ENCODE measurements at places on chromosomes 2 and 18. TPM values are rescaled to one million over a fixed set of nuclear protein-coding genes. Genes with fewer than 3 reads are reported as not detected.

DNA sequence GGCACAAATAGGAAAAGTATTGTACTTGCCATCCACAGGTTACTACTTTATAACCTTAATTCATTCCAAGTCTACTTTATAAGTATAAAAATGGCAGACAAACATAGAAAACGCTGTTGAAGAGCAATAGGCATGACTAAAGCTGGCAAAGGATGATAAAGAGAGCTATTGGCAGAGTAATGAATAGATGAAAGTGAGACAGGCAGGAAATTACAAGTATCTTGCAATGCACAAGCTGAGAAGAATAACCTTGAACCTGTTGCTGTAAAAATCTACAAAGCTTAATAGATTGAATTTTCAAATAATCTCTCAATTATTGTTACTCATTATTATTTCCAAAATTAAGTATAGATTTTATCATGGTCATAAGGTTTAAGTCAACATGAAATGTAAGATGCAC lies 8.8 kb downstream of the PELI1 start:
- no peak for DNase-seq

- DNase-seq, result no peak
Measured at GRCh38 chr18:55090564-55091188, 131.4 kb upstream of the CCDC68 start.

GRCh38 chr2:198807131-198807530 lies 650.6 kb downstream of the SATB2 start:
- no peak for DNase-seq

GRCh38 chr2:86790676-86791572 lies at the start of gene CD8A:
Gene CD8A, minus strand, starts transcription at chr2:86790913. Its CDS starts 88 bp downstream, at chr2:86790825.
- peak; percentile 85 for DNase-seq

AKAIN1 gene
- not detected for total RNA-seq

GRCh38 chr2:18149660-18150246 lies 271.3 kb downstream of the KCNS3 start:
- no peak for DNase-seq

GRCh38 chr2:9286554-9287399 lies 80.2 kb downstream of the ASAP2 start:
- DNase-seq, result no peak

DNA sequence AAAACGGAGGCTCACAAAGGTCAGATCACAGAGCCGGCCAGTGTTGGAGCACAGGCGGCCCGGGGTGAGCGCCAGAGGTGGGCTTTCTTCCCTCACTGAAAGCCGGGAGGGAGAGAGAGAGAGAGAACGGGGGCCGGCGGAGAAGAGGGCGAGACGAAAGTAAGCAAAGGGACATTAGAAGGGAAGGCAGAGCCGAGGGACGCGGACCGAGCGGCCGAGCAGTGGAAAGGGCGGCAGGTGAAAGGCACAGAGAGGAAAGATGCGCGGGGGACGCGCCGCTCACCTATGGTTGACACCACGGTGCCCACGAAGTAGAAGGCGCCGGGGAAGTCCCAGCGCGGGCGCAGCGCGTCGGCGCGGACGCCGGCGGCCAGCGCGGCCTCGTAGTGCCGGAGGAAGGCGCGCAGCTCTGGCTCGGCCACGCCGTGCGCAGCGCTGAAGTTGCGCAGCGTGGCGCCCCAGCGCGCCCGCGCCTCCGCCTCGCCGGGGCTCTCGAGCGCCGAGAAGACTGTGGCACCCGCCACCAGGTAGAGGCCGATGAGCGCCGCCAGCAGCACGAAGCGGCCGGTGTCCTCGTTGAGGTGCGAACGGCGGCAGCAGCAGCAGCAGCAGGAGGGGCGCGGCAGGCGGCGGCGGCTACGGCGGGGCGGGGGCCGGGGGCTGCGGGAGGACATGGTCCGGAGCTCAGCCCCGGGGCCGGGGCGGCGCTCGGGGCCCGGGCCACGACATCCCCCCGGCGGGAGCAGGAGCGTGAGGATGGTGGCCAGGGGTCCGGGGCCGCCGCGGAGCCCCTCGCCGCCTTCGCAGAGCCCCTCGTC lies 166.9 kb downstream of the MSH2 start:
- DNase-seq, result no peak

Data from CD8-positive, alpha-beta memory T cell (primary cell).